ENCODE measurements at places on chromosomes 6 and 20.

DNA sequence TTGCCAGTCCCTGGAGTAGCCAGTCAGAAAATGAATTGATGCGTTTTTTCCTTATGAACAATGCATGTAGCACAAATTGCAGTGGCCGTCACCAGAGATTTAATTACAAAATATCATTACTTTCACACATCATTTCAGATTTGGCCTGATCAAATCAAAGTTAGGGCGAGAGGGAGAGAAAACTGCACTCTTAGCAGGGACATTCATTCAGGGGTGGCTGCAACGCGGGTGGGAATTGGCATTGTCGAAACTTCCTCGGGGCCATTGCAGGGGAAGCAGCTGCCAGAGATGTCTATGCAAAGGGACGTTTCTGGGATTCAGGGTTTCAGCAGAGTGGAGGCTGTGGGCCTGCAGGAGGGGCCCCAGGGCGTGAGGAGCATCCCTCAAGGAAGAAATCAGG is 76.5 kb upstream of the TOP1 start:
- DNase-seq = no peak

GRCh38 chr6:84362193-84362821 is 134.9 kb upstream of the CEP162 start:
- no peak for DNase-seq

- DNase-seq = peak; percentile 22
Observed at GRCh38 chr6:158706369-158706982, 56.6 kb downstream of the SYTL3 start.

GRCh38 chr6:15498640-15499039 is 164.2 kb downstream of the DTNBP1 start:
- DNase-seq = peak; percentile 57

DNA sequence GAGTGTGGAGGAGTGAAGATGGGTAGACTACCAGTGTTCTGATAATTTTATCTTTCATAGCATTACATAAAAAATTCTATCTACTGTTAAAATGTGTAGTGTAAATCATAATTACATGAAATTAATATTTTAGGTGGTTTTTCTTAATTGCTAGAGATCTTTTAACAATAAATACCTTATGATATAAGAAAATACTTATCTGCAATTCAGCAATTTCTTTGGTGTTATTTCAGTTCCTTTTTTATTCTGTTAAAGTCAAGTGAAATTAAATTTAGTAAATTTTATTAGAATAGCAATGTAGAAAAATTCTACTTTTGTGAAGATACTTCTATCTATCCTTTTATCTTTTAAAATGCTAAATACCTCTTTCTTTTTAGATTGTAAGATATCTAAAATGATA is 104.3 kb downstream of the IMPG1 start:
- no peak for DNase-seq

DNA sequence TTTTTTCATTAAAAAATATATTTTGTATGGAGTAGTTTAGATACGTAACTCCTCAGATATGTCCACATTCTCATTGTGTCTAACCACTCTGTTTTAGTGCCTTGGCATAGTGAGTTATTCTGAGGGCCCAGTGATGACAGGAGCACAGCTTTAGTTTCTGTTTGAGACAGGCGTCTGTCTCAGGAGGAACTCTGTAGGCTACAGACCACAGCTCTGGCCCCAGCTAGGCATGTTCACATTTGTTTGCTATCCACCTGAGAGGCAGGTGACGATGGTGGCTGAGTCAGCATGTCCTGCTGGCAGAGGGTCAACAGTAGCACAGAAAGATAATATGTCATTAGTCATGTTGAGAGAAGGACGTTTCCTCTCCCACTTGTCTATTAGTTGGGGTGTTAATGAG is 16.3 kb downstream of the LRRC1 start:
- DNase-seq = no peak

DNA sequence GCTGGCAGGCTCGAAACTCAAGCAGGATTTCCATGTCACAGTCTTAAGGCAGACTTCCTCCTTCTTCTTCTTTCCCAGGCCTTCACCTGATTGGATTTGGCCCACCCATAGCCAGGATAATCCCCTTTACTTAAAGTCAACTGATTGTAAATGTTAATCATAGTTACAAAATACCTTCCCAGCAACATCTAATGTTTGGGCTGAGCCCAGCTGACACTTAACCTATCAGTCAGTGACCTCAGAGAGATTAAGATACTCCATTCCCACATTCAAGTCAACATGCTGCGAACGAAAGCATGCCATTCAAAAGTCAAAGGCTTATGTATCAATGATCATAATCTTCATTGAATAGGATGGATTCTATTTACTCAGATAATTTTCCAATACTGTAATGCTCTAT is 16.0 kb downstream of the MAP7 start:
- DNase-seq = no peak

DNA sequence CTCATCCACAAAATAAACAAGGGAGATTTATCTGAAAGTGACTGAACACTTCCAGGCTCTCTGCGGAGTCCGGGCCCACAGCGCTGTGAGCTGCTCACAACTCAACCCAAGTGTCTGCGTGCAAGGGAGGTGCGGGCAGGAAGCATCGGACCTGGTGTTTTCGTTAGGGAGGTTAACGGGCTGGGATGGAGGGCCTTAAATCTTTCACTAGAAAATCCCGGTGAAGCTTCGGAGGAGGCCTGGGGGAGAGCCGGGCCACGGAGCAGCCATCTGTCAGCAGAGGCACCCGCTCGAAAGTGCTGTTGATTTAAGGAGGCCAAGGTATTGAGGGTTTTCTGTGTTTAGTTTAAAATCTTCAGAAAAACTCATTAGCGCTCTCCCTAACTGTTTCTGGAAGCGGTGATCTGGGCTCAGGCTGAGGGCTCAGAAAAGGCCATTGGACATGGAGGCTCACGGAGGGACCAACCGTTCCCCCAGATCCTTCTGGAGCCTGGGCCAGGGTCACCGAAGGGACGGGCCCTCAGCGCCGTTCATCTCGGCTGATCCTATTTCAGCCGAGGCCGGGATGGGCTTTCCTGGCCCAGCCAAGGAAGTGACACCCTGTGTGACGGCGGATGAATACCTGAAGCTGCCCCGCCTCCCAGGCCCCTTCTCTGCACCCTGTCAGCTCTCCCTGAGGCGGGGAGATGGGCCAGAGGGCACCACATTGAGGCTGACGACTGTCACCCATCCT is 20.7 kb downstream of the GATA5 start:
- no peak for DNase-seq

DNA sequence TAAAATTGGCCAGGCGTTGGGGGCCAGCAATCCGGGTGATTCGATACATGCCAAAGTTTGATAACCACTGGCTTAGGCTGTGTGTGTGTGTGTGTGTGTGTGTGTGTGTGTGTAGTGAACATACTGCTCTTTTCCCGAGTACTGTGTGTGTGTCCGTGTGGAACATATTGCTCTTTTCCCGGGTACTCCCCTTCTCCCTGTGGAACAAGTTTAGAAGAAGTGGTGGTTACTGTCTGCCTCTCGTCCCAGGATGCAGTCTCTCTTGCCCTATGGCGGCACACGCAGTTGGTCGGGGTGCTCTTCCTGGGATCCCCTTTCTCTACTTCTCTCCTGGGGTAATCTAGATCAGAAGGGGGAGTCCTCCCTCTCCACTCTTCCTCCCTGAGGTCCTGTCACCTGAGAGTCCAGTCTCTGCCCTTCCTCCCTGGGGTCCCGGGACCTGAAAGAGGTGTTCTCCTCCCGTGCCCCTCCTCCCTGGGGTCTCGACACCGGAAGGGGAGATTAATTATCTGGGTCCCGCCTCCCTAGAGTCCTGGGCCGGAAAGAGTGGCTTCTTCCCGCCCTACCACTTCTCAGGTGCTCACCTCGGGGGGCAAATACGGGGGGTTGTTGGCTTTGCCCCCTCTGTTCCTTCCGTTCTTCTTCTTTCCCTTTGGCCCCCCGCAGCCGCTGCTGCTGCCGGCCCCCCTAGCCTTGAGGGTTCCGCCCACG is 516 bp downstream of the GTPBP2 start:
- peak; percentile 36 for DNase-seq

- DNase-seq = no peak
Observed at GRCh38 chr6:108822401-108822800, 25.8 kb upstream of the ARMC2 start.

GRCh38 chr6:144310765-144311164 is 25.6 kb downstream of the UTRN start:
- DNase-seq = no peak

- DNase-seq = no peak
Observed at GRCh38 chr6:21271428-21272155, 322.0 kb upstream of the SOX4 start.

GRCh38 chr6:106614166-106614565 is 15.1 kb downstream of the RTN4IP1 start:
- DNase-seq = no peak

GRCh38 chr6:27565839-27566779 is 93.2 kb upstream of the ZNF184 start:
- no peak for DNase-seq

DNA sequence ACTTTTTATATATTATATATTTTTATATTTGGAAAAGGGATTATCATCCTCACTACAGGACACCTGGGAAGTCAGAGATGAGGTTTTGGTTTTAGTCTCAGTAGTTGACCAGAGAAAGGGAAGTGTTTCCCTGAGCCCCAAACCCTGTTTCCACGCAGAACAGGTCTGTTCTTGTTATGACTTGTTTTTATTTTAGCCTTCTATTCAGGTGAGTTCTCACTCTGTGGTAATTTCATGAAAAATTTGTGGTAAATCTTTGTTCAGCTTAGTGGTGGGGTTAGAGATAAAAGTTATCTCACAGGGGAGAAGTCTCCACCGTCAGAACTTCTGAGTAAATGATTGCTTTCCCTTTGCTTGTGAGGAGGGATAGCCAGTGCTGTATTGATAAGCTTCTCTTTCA is 224.9 kb downstream of the FARS2 start:
- DNase-seq = no peak
